ENCODE measurements at places on chromosomes 12 and 14.

- H3K4me1 ChIP-seq: peaks cover 23% of the 10 kb centered on the region
- no peaks in the 10 kb centered on the region for H3K27me3 ChIP-seq
- H3K4me3 ChIP-seq: no peak overlapping the region
- H3K36me3 ChIP-seq: peaks cover 11% of the 10 kb centered on the region
Measured at GRCh38 chr14:64444984-64445845, 20.1 kb upstream of the AKAP5 start.

- no peak for DNase-seq
- no peak overlapping the region for H3K27ac ChIP-seq
- no peaks in the 10 kb centered on the region for H3K27me3 ChIP-seq
- no peak overlapping the region for H3K4me3 ChIP-seq
- no peaks in the 10 kb centered on the region for H3K36me3 ChIP-seq
Measured at GRCh38 chr14:47935332-47935731, 259.9 kb upstream of the MDGA2 start.

- no peaks in the 10 kb centered on the region for H3K27me3 ChIP-seq
- H3K4me1 ChIP-seq: no peaks in the 10 kb centered on the region
- no peaks in the 10 kb centered on the region for H3K36me3 ChIP-seq
- H3K27ac ChIP-seq: no peak overlapping the region
- DNase-seq: no peak
Measured at GRCh38 chr14:87052646-87053225, 940.2 kb downstream of the GALC start.

DNA sequence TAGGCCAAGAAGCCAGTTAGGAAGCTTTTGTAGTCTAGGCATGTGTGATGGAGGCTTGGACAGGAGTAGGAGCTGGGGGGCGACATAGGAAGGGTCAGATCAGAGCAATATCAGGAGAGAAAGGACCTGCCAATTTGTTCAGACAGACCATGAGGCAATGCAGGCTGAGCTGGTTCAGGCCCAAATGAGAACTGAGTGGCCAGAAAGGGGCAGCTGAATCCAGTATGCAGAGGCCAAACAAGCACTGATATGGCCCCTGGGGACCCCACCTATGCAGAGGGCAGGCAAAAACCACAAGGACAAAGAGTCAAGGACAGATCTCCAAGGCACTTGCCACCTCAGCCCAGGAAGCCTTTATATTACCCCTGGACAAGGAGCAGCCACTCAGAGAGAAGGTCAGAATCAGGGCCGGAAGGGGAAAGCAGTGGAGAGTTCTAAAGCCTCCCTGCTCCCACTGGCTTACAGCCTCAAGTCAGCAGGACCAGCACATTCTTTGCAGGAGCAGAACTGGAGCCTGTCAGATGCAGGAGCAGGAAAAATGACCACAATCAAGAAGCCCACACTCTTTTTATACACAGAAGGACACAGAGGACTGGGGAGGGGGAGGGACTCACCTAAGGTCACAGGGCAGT, 37.2 kb downstream of the CLMN start:
- no peak overlapping the region for H3K27ac ChIP-seq
- no peak overlapping the region for H3K4me3 ChIP-seq
- no peaks in the 10 kb centered on the region for H3K36me3 ChIP-seq
- peaks cover 32% of the 10 kb centered on the region for H3K27me3 ChIP-seq
- peaks cover 5% of the 10 kb centered on the region for H3K4me1 ChIP-seq
- DNase-seq: no peak

DNA sequence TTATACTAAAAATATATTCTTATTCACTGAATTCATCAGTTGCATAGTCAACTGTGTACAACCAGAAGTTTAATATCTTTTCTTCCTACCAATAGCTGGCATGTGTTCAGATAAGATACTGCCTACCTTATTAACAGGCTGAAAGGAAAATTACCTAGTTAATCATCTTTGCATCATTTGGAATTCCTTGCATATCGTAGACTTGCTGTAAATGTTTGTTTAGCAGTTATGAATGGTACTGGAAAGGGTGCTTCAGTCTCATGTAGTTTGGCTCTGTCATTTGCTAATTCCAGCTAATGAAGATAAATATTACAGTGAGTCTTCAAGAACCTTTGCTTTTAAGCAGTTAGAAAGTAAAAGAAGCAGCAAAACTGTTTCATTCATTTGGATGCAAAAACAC, 84.4 kb downstream of the PPHLN1 start:
- peaks cover 8% of the 10 kb centered on the region for H3K36me3 ChIP-seq
- H3K4me3 ChIP-seq: no peak overlapping the region
- DNase-seq: no peak
- no peaks in the 10 kb centered on the region for H3K27me3 ChIP-seq

GRCh38 chr12:10243818-10244520, 31.3 kb downstream of the GABARAPL1 start:
- H3K27ac ChIP-seq: no peak overlapping the region
- peaks cover 9% of the 10 kb centered on the region for H3K4me1 ChIP-seq
- H3K36me3 ChIP-seq: peaks cover 5% of the 10 kb centered on the region

- no peak for DNase-seq
- no peaks in the 10 kb centered on the region for H3K4me1 ChIP-seq
- no peaks in the 10 kb centered on the region for H3K36me3 ChIP-seq
- H3K27ac ChIP-seq: no peak within 1 kb of the TSS
- peaks cover 6% of the 10 kb centered on the region for H3K27me3 ChIP-seq
Measured at GRCh38 chr14:37172024-37172869, at the start of gene SLC25A21. SLC25A21 (minus strand) TSS chr14:37172606.

- peaks cover 20% of the 10 kb centered on the region for H3K4me1 ChIP-seq
- peak overlapping the region; percentile 90 for H3K27ac ChIP-seq
- H3K4me3 ChIP-seq: peak overlapping the region; percentile 86
- peaks cover 5% of the 10 kb centered on the region for H3K27me3 ChIP-seq
- DNase-seq: no peak
Measured at GRCh38 chr14:61178226-61179060, 102.7 kb downstream of the TMEM30B start.

GRCh38 chr14:95891742-95892141, 15.1 kb downstream of the TUNAR start:
- peaks cover 2% of the 10 kb centered on the region for H3K36me3 ChIP-seq
- no peak overlapping the region for H3K27ac ChIP-seq
- H3K4me3 ChIP-seq: no peak overlapping the region
- DNase-seq: no peak
- no peaks in the 10 kb centered on the region for H3K4me1 ChIP-seq
- H3K27me3 ChIP-seq: peaks cover 61% of the 10 kb centered on the region

GRCh38 chr14:80549141-80549540, 337.8 kb upstream of the DIO2 start:
- DNase-seq: no peak
- H3K4me1 ChIP-seq: peaks cover 2% of the 10 kb centered on the region
- H3K36me3 ChIP-seq: no peaks in the 10 kb centered on the region
- H3K27ac ChIP-seq: no peak overlapping the region
- H3K27me3 ChIP-seq: no peaks in the 10 kb centered on the region
- no peak overlapping the region for H3K4me3 ChIP-seq

- no peaks in the 10 kb centered on the region for H3K36me3 ChIP-seq
- DNase-seq: no peak
- H3K27ac ChIP-seq: no peak overlapping the region
- H3K4me1 ChIP-seq: no peaks in the 10 kb centered on the region
Measured at GRCh38 chr14:33464254-33464962, 486.5 kb downstream of the EGLN3 start.

DNA sequence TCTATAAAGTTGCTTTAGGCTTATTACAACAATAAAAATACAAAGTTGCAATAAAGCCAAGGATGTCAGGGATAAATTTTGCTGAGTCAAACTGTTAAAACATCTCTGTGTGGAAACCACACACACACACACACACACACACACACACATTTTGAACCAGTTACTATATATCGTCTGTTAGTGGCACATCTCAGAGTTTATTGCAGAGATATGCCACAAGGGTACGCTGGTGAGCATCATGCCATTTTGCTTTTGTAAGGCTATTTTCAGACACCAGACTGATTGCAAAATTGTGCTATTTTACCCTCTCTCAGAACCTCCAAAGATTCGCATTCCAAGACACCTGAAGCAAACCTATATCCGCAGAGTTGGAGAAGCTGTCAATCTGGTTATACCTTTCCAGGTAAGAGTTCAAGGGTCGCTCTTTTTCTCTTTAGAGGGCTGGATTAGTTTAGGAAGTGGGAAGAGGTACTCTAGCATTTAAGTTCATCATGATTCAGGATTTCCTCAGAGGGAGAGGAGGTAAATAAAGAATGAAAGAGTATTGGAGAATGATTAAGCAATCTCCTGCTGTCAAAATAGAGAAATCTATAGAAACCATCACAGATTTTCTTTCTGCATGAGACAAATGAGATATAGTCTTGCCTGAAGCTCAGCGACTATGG, 27.3 kb upstream of the CHPT1 start:
- DNase-seq: no peak
- peaks cover 15% of the 10 kb centered on the region for H3K27me3 ChIP-seq
- H3K4me1 ChIP-seq: peaks cover 8% of the 10 kb centered on the region
- H3K36me3 ChIP-seq: peaks cover 3% of the 10 kb centered on the region

GRCh38 chr14:54776361-54777001, 126.1 kb downstream of the GCH1 start:
- DNase-seq: no peak
- H3K4me1 ChIP-seq: peaks cover 23% of the 10 kb centered on the region
- H3K36me3 ChIP-seq: peaks cover 4% of the 10 kb centered on the region
- no peak overlapping the region for H3K4me3 ChIP-seq
- H3K27me3 ChIP-seq: no peaks in the 10 kb centered on the region
- peak overlapping the region; percentile 51 for H3K27ac ChIP-seq

- peak overlapping the region; percentile 98 for H3K4me3 ChIP-seq
- H3K27ac ChIP-seq: peak overlapping the region; percentile 100
- H3K36me3 ChIP-seq: peaks cover 14% of the 10 kb centered on the region
Measured at GRCh38 chr12:55925870-55926737, 1.6 kb downstream of the PYM1 start.

DNA sequence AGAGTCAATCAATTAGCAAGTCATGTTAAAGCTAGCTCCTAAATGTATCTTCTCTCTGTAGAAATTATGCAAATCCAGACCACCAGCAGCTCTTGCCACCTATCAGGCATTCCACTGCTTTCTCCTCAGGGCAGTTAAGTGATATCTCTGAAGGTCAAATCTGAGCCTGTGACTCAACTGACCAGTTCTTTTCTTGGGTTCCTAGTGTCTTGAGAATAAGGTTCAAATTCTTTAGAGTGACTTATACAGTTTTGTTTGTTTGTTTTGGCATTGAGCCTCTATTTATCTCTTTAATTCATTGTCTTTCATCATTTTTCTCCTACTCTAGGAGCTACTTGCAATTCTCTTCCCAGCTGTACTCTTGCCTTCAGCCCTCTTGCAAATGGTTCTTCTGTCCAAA, 2.5 kb upstream of the LRIG3 start:
- no peaks in the 10 kb centered on the region for H3K4me1 ChIP-seq
- no peak overlapping the region for H3K4me3 ChIP-seq
- no peak for DNase-seq
- H3K27ac ChIP-seq: no peak overlapping the region

DNA sequence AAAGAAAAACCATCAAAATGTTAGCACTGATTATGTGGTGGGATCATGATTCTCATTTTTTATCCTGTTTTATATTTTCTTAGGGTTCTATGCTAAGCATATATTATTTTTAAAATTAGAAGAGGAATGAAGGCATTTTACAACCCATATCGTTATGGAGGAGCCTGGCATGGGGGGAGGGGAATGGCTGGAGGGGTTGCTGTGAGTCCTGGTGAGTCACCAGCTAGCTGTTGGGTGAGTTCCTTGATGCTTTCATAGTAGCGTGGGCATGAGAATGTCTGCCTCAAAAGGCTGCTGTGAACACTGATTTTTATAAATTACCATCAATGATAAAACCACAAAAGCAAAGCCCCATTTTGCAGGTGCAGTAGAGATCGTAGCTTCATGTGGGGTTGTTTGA, 46.9 kb downstream of the C14orf132 start:
- peaks cover 21% of the 10 kb centered on the region for H3K27me3 ChIP-seq
- no peaks in the 10 kb centered on the region for H3K36me3 ChIP-seq
- DNase-seq: no peak
- no peak overlapping the region for H3K27ac ChIP-seq
- H3K4me3 ChIP-seq: no peak overlapping the region
- H3K4me1 ChIP-seq: peaks cover 2% of the 10 kb centered on the region

DNA sequence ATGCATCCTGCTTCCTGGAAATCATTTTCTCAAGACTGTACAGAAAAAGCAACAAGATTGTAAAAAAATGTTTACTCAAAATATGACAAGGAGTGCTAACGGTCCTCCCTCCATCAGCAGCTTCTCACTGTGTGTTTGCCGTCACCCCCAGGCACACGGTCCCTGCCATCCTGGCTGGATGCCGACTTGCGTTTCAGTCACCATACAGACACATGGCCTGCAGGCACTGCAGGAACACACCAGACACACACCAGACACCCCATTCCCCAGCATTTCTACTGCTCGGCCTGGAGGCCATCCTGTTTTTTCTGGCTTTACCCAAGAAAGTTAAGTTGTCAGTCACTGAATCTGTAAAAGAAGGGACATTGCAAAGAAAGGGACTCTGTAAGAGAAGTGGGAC, 10.8 kb downstream of the KCNK10 start:
- H3K36me3 ChIP-seq: no peaks in the 10 kb centered on the region
- no peak overlapping the region for H3K4me3 ChIP-seq
- DNase-seq: no peak
- peaks cover 33% of the 10 kb centered on the region for H3K27me3 ChIP-seq
- H3K27ac ChIP-seq: no peak overlapping the region

GRCh38 chr12:28130625-28131598, 59.3 kb upstream of the CCDC91 start:
- H3K27ac ChIP-seq: no peak overlapping the region
- no peak for DNase-seq
- H3K4me1 ChIP-seq: no peaks in the 10 kb centered on the region

DNA sequence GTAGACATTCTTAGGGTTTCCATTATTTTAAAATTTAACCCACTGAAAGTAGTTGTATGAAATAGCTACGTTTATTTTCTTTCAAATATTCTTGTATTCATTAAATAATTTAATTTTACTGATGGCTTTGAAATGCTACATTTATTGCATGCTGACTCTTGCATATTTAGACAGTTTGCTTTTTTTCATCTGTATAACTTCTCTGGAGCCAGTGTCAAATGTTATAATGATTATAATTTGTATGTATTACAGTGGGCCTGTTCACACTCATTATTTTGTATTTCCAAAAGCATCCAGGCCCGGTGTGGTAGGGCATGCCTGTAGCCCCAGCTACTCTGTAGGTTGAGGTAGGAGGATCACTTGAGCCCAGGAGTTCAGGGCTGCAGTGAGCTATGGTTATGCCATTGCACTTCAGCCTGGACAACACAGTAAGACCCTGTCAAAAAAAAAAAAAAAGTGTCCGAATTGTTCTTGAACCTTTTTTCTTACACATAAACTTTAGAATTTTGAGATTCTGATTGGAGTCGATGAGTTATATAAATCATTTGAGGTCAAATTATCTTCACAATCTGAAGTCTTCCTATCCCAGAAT, 905 bp downstream of the ZNF84 start:
- H3K4me1 ChIP-seq: no peaks in the 10 kb centered on the region
- DNase-seq: no peak
- H3K36me3 ChIP-seq: peaks cover 2% of the 10 kb centered on the region
- no peaks in the 10 kb centered on the region for H3K27me3 ChIP-seq

DNA sequence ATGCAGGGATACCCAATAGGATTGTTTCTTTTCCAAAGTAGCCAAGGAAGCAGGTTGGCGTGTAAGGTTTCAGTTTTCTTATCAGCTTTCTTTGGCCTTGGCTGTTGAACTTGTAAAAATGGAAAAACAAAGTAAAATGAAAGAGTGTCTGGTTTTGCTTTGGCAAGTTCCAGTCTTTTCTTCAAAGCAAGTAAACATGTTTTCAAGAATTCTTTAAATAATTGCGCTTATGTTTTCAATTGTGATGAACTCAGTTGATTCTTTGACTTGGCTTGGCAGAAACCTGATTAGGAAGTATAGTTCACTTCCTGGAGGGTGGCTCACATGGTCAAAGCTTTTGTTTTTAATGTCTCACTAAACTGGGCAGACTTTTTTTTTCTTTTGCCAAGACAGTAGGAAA, 112.2 kb upstream of the USP44 start:
- H3K27ac ChIP-seq: no peak overlapping the region
- no peak for DNase-seq

All from T-helper 17 cell (primary cell).